ENCODE measurements at places on chromosomes 6 and 20.

DNA sequence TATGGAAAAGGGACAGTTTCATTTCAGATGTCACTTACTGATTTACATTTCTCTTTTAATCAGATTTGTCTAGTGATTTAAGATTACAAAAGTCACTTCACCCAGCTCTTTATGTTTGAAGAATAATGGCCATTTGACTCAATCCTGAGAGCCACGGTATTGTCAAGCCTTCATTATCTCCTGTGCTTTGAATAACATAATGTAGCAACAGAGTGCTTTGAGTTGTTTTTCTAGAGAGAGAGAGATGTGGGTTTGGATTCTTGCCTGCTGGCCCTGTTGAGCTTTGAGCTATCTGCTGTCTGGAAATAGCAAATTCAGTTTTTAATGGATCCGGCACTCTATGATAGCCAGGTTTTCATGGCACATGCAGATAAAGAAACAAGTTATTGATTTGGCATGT, 478.4 kb upstream of the SOX4 start:
- DNase-seq: no peak

DNA sequence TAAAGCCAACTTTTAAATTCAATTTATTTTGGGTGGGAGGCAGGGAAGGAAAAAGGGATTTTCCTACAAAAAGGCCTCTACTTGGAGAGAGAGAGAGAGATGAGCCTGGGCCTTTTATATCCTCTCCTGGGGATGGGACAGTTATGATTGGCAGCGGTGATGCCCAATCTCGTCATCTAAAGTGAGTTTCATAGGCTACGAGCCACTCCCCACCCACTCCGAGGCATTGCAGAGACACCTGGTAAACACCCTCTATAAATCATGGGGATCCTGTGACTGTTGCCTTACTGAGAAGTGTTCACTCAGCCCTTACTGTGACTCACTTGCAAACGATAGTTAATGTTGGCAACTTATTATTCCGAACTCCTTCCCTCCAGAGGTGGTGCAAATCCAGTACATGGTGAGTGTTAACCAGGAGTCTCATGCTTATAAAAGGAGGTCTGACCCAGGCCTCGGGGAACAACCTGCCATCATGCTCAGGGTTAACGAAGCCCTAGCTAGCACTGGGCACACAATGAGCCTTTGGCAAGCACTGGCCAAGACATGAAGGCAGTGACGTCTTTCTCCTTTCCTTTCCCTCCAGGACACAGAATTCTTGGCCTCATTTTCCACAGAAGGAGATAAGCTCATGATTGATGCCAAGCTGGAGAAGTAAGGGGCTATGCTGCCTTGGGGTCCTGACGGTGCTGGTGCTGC, 20.5 kb downstream of the BPIFB4 start:
- no peak for DNase-seq

DNA sequence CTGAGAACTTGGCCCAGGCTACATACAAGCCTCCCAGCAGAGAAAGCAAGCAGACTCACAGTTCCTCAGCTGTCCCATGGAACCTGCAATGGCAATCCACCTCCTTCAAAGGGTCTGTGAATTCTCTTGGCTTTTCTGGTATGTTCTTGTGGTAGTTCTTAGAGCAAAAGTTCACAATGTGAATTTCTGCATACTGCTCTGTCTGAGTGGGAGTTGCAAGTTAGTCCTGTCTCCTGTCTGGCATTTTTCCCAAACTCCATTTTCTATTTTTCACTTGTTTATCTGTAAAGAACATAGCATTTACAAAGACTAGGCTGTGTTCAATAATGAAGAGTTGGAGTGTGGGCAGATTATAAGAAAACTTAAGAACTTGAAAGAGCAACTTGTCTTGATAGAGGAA, 269.9 kb downstream of the BCKDHB start:
- DNase-seq: no peak

- no peak for DNase-seq
Observed at GRCh38 chr20:3730803-3731672, 1.4 kb upstream of the HSPA12B start.

DNA sequence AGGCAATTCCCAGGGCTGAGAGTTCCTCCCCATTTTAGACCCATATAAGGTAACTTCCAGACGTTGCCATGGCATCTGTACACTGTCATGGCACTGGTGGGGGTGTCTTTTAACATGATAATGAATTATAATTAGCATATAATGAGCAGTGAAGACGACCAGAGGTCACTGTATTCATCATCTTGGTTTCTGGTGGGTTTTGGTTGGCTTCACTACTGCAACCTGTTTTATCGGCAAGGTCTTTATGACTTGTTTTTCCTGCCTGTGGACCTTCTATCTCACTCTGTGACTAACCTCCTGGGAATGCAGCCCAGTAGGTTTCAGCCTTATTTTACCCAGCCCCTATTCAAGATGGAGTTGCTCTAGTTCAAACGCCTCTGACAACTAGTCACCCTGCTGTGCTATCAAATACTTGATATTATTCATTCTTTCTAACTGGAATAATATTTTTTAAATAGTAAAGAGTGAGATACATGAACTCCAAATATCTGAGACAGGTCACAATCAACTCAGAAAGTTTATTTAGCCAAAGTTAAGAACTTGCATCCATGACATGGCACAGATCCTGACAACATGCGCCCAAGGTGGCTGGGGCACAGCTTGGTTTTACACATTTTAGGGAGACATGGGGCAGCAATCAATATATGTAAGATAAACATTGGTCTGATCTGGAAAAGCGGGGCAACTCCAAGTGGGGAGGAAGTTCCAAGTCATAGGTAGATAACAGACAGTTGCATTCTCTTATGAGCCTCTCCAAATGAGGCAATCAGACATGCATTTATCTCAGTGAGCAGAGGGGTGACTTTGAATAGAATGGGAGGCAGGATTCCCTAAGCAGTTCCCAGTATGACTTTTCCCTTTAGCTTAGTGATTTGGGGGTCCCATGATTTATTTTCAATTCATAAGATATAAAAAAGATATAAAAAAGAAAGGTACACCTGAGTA, 1.2 kb upstream of the UFL1 start:
- no peak for DNase-seq

- no peak for DNase-seq
Observed at GRCh38 chr6:53294095-53294494, 54.7 kb downstream of the ELOVL5 start.

DNA sequence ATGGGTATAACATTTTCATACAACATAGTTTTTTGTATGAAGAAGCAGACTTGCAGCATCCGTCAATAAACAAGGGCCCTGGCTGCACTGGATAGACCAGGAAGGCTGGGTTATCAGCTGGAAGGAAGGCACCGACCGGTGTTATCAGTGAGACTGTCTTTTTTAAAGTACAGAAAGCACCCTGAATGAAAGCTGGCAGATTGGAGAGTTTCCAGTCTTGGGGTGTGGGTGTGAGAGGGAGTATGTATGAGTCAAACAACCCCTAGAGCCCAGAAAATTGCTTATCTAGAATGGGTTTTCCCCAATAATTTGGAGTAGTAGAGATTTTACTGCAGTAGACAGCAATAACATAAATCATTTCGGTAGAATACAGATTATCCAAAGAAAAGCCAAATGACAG, 42.4 kb downstream of the TXLNB start:
- no peak for DNase-seq

GRCh38 chr6:27553123-27553904, 80.4 kb upstream of the ZNF184 start:
- peak; percentile 82 for DNase-seq

DNA sequence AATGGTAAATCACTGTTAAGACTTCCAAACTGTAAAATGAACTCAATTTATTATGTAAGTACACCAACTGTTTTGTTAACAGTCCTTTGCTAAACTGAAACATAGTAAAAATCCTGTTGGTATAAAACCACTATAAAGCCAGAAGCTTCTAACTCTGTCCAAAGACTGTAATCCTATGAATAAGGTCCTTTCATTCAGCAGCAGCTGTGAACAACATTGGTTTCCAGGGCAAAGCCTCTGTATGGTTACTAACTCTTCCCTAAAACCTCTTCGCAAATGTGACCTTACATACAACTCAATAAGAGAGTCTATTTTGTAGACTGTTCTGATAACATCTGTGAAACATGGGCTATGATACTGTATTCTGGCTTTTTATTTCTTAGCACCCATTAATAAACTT, 40.1 kb downstream of the NUP153 start:
- DNase-seq: no peak

DNA sequence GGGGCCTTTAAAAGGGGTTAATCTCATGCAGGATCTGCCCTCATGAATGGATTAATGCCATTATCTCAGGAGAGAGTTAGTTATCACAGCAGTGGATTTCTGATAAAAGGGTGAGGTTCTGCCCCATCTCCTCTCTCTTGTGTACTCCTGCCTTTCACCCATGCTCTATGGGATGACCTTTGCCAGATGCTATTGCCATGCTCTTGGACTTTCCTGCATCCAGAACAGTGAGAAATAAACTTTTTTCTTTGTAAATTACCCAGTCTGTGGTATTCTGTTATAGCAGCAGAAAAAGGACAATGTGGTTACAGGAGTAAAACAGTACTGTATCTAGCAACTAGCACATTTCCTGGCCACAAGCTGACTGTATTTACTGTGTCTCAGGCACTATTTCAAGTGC, 58.0 kb upstream of the CCN2 start:
- DNase-seq: no peak

GRCh38 chr6:140153703-140154102, 779.3 kb upstream of the CITED2 start:
- no peak for DNase-seq

GRCh38 chr6:39696986-39697788, 28.0 kb downstream of the KIF6 start:
- peak; percentile 38 for DNase-seq

DNA sequence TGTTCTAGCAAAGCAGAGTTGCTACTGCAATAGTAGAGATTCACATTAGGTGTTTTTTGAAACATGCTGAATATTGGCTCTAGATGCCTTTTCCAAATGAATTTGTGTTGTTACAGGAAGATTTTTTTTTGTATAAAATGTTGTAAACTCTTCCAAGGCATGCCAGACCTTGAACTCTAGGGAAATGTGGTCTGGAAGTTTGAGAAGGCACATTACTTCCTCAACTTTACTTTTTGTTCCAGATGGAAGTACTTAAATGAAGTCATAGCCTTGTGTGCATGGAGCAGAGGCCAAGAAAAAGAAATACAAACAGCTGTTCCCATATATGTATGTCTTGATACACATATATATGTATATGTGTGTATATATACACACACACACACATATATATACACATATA, 585.7 kb upstream of the MARCKS start:
- no peak for DNase-seq

DNA sequence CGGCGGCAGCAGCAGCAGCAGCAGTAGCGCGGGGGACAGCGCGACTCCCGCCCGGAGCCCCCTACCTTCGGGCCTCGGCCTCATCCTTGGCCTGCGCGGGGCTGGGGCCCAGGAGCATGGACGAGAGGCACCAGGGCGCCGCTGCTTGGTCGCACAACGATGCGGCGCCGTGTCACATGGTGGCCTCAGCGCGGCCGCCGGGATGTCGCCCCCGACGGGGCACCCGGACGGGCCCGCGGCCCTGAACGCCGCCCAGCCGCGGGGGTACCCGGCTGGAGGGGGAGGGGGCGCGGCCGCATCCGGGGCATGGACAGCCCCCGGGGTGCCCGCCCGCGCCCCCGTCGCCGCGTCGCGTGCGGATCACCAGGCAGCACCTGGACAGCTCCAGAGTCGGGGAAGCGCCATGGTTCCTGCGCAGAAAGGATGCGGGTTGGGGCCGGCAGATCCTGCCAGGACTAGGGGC, 57.1 kb downstream of the CDH22 start:
- DNase-seq: no peak

DNA sequence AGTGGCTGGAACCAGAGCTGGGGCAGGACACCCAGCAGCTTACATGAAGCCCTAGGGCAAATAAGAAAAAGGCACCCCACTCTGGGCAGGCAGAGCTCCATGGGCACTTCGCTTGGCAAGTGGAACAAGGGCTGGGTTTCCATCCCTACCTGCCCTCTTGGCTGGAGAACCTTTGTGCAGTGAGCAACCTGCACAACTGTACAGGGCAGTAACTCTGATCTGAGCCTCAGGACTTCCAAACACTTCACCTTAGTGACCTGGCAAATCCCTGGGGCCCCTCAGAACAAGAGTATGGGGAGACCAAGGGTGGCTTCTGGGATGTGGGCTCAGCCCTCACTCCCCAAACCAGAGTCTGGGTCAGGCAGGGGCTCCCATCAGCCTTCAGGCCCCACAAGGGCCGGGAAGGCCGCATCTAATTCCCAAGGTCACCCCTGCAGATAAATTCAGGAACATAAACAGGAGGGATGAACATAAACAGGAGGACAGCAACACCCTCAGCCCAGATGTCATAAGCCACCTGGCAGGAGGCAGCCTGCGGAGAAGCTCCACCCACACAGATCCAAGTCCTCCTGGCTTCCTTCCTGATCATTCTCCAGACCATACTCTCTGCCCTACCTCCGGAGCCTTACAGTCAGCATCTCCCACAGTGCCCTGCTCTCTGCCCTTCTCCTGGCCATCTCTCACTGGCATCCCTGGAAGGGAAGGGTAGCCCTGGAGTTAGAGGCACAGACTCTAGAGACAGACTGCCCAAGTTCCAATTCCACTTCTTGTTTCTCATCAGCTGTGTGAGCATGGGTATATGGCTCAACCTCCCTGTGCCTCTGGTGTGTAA, 37.5 kb downstream of the HNF4A start:
- DNase-seq: no peak

DNA sequence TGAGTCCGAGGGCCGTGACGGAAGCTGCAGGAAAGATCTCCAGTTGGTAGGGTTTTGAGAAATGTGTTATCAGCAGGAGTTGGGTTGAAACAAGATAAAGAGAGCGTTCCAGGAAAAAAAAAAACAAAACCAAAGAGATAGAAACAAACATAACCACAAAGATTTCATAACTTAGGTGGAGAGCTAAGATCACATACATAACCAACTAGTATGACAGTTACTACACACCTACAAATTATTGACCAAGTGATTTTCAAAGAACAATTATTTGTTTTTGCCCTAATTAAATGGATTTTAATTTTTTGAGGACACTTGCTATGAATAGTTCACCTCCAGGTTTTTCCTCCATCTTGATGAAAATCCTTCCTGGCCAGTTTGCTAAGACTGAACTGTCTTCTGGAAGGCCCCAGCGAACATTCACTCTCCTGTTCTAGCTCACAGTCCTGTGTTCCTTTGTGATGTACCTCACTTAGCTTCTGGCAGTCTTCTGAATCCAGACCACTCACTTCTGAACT, 69.4 kb downstream of the SNX9 start:
- DNase-seq: no peak

GRCh38 chr6:136548582-136549299, 1.5 kb downstream of the MAP7 start:
- no peak for DNase-seq

- DNase-seq: no peak
Observed at GRCh38 chr20:24501764-24502556, 32.5 kb downstream of the SYNDIG1 start.

- DNase-seq: no peak
Observed at GRCh38 chr6:136964398-136964797, 42.3 kb downstream of the SLC35D3 start.

DNA sequence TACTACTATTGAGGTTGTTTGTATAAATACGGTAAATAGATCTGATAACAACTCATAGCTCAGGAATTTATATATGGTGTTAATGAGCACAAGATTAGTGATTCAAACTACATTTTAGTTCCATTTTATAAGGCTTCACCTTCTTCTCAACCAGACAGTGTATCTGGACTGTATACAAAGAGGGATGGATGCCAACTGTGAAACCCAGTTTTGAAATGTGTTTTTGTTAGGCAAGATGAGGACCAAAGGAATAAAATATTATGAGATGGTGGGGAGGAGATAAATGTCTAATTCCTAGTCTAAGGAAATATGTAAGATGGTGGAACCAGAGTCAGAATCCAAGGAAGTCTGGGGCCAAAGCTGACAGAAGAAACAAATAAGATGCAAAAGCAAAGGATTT, 329.0 kb downstream of the GRIK2 start:
- no peak for DNase-seq
